Activated effector memory CD4-positive, alpha-beta T cell treated with Interleukin-2 at 50 U/mL for 16 hours (primary cell): ENCODE measurements at places on chromosomes 4 and X.

DNA sequence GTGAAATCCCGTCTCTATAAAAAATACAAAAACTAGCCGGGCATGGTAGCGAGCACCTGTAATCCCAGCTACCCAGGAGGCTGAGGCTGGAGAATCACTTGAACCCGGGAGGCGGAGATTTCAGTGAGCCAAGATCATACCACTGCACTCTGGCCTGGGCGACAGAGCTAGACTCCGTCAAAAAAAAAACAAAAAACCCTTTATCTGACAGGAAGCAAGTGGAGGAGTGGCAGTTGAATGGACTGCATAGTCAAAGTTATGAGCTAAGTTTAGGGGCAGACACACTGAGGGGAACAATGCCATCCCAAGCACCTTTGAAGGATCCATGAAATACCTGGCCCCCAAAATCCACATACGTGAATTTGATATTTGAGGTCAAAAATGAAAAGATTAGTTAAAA, 7.5 kb upstream of the HPGDS start:
- no peak for DNase-seq

DNA sequence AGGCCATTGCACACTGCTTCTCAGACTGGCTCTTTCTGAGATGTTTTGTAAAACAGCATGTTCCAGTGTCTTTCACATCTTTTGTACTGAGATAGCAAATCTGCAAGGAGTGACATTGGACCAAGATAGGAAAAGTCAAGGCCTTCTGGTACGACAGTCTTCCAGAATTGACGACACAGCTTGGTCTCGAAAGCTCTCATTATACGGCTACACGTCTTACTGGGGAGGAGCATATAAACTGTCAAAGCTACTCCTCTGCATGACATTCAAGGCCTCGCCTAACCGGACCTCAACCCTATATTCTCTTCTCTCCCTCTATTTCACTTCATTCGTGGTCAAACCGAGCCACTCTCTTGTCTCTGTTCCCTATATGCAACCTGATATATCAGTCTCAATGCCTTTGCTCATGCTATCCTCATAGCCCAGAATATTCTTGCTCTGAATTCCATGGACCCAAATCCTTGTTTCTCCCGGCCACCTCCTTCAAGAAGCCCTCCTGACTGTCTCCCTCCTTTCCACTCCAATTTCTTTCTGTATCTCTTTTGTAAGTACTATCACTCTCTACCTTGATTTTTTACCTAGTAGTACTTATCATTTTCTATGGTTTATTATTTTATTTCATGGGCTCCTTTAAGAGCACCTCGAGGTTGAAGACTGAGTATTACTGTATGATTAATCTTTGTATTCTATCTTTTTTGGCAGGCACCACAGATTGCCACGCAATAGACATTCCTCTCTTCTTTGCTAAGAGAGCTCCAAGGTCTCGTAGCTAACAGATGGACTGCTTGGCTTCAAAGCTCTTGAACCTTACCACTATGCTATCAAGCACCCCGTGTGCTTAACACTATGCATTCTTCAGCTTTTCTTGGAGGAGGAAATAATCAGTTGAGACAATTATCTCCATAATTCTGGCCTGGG, 35.1 kb downstream of the RBM47 start:
- no peak for DNase-seq

- DNase-seq, result no peak
Observed at GRCh38 chr4:163462556-163462955, 11.0 kb downstream of the TKTL2 start.

GRCh38 chr4:168388890-168389289, 70.3 kb upstream of the DDX60 start:
- DNase-seq, result no peak

DNA sequence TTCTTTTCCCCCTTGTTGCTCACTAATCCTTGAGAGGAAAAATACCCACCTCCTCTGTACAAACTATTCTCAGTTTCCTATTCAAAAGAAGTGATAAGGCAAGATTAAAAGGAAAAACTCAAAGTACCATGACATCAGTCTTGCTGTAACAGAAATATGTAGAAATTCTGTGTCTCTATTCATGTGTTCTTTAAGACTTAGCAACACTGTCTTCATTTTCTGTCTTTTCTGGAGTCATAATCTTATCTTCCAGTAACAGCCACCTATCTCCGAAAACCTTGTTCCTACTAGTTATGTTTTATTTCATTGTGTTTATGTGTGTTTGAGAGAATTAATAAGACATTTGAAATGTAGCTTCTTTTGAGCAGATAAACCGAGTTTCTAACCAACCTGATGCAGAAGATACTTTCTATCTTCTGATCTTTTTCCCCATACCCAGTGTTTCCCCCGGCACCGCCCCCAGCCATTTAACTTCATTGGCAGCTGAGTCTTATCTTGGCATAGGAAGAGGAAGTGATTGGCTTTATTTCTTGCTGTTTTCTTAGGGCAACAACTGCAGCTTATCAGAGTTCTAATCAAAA, 8.0 kb downstream of the FAM241A start:
- no peak for DNase-seq

GRCh38 chr4:184032091-184032490, 127.0 kb downstream of the STOX2 start:
- DNase-seq, result no peak

DNA sequence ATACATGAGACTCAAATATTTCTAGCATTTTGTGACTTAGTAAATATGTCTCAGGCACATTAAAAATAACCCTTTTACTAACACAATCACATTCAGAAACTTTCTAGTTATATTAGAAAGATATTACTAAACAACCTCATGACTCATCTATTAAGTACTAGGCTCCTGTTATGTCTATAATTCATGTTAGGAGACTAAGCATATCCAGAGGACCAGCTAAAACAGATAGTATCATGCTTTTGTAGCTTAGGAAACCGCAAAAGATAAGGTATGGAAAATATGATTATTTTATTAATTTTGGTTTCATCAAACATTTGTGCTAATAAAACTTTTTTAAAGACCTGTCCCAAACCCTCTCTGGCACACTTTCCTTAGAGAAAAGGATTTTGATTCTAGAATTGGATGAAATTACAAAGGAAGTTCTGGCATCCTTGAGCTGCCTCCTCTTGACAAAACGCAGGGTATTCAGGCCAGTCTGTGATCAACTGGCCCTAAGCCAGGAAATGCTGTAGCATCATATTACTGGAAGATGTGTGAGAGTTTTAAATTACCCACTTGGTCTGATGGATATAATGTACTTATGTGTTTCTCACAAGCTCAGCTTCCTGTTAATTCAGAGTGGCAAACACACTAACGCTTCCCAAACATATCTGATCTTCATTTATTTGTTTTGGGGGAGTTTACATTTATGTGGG, 60.4 kb downstream of the NRK start:
- DNase-seq, result no peak

DNA sequence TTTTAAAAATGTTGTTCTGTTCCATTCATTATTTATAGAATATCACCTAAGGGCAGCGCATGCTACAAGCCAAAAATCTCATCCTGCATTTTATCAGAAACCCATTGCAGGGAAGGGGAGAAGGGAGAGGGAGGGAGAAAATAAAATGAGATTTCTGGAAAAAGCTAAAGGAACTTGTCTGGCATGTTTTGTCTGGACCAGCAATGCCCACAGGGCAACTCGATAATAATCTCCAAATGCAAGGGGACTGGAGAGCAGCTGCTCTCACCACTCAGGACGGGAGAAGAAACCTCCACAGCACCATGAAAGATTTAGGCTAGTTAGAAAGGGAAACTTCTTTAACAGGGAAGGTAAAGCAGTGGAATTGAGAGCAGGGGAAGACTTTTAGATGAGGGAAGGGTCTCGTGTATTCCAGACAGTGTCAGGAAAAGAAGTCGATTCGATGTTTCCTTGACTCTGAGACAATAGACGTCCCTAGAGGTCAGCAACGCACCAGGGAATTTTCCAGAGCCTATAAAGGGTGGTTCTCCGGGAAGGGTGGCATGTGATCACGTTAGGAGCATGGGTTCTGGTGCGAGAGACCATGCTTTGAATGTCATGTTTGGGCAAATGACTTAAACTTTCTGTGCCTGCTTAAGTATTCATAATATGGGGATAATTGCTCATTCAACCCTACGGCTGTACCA, 132.2 kb upstream of the NDP start:
- DNase-seq, result no peak

DNA sequence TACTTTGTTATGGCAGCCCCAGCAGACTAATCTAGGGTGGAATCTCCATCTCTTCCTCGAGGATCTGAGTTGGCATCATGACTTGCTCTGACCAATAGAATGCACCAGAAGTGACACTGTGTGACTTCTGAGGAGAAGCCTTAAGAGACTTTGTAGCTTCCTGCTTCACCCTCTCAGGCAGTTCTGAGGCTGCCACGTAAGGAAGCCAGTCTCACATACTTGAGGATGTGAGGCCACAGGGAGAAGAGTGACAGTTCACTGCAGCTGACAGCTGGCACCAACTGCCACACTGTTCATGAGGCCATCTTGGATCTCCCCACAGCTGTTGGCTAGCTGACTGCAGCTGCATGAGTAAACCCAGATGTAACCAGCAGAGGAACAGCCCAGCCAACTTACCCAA, 29.3 kb upstream of the BCOR start:
- DNase-seq, result no peak

DNA sequence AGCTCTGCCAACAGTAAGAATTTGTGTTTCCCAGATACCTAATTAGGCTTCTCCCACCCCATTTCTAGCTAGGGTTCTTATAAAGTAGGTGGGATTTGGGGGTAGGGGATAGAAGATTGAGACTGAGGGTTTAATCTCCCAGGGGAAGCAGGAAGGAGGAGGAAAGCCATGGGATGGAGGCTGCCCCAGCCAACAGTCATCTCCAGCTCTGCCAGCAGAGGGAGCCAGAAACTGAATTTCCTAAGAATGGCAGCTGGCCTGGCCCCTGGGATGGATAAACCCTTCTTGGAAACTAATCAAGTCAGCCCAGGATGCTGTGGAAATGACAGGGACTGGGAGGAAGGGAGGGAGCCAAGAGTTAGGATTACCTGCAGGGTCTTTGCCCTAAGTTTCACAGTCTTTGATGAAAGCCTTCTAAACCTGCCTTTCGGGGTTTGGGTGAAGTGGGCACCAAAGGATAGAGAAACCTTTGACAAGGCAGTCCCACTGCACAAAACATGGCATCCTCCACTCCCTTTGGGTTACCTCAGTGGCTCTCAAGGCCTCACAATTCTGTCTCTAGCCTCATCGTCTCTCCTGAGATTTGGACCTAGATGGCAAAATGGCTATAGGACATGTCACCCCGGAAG, 6.7 kb upstream of the ERCC6L start:
- peak; percentile 8 for DNase-seq

DNA sequence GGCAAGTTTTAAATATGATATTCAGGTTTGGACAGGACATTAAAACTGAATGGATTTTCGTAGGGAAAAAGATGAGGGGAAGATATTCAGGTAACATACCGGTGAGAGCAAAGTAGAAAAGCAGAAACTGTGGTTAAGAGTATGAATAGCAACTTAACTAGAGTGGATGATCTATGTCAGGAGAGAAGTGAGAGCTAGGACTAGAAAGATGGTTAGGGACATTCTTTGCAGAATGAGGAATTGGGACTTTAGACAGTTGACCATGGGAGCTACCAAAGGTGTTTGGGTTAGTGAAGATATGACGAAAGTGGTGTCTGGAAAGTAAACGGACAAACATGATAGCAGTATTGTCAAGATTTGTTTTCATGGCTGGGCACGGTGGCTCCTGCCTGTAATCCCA, 45.2 kb downstream of the ANXA5 start:
- DNase-seq, result no peak

DNA sequence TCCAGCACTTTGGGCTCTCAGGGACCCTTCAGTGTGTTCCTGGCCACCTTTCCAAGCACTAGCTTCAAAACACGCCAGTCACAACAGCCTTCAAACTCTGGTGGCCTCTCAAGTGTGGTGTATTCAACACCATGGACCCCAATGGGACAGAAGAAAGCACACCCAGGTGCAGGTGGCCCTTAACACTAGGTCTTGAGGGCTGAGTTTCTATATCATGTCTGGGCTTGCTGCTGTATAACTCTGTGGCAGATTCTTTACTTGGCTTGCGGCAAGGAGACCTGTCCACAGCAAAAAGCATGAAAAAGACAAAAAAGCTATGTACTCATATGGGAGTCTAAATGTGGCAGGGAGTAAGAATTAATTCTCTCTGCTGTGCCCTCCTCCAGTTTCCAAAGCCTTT, 23.1 kb downstream of the MSL3 start:
- DNase-seq, result no peak

DNA sequence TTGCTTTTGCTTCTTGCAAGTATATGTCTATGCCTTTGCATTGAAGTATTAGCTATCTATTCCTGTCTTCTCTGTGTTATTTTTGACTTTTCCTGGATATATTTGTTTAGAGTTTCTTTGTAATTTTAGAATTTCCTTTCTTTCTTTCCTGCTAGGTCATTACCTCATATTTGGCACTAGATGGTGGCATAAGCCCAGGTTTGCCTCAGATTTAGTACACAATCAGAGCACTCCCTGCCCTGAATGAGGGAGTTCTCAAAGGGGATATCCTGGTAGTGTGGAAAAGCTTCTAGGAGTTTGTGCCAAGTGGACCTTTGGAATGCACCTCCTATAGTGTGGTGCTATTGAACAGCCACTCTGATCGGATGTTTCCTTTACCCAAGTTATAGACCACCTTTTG, 181.6 kb downstream of the UGT8 start:
- DNase-seq, result no peak

DNA sequence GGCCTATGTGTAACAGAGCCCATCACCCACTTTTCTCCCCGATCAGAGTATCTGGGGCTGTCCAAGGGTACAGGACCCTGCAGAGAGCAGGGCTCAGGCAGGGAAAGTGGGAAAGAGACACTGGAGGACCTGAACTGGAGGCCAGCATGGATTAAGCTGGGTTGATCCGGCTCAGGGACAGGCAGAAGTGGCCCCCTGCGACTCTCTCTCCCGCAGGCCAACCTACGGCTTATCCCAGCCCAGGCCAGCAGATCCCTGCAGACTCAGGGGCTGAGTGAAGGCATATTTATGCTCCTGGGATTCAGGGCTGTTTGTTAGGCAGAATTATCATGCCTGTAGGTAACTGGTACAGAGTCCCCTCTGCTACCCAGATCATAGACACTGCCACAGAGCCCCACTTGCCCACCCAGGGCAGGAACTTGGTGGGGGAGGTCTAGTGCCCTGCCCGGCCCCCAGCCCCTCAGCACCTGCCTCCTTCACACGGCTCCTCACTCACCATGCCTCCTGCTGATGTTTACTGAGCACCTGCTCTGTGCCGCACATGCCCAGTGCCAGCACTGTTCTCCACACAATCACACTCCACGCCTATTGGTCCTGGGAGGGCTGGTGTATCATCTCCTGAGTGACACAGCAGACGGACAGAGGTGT, 87.3 kb downstream of the ADRA2C start:
- DNase-seq, result no peak

DNA sequence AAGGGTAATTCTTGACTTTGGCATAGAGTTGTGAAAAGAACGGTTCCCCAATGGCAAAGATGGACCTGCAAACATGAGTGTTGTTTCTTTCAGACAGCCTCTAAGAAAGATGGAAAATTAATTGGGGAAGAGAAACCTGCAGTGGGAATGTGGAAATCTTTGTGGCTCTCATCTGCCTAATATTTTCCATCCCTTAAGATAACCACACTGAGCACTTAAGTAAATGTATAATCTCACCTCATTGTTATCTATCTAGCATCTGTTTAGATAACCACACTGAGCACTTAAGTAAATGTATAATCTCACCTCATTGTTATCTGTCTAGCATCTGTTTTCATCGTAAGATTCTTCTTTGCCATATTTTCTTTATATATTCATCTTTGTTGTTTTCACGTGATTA, 149.3 kb downstream of the NWD2 start:
- no peak for DNase-seq
